ENCODE measurements at places on chromosomes 7 and 10. TPM values are rescaled to one million over a fixed set of nuclear protein-coding genes. Genes with fewer than 3 reads are reported as not detected.

DNA sequence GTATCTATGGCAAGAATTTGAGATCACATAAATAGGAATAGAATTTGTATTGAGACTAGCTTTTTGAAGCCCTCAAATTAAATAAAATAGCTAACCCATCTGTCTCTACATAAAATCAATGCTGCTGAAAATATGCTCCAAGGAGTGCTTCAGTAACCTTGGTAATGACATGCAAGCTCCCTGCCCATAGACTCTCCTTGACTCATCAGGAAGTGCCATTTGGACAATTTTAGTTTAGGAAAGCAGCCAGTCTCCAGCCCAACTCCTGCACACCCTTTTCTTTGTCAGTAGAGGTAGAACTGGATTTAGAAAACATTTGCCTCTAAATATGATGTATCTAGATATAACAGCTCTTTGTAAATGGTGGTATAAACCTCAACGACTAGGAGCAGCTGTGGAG lies 69.9 kb upstream of the PTPRZ1 start:
- DNase-seq: no peak

Gene HOXA9
- 2.5 TPM for total RNA-seq

Gene GOLGA7B
- total RNA-seq: 1.0 TPM

Gene CHST15
- total RNA-seq: 18.3 TPM

GRCh38 chr10:121952226-121952625 lies 22.8 kb downstream of the NSMCE4A start:
- DNase-seq: no peak

Measured in Calu3 (cell line).